ENCODE measurements at places on chromosomes 1 and 21. TPM values are rescaled to one million over a fixed set of nuclear protein-coding genes. Genes with fewer than 3 reads are reported as not detected.

RXFP4 gene
- total RNA-seq: not detected

C8A gene
- total RNA-seq: not detected

USH2A gene
- not detected for total RNA-seq

HES4 gene
- total RNA-seq: 5.5 TPM

THEM5 gene
- not detected for total RNA-seq

ELF3 gene
- total RNA-seq: 0.17 TPM

RNF186 gene
- not detected for total RNA-seq

TAS1R1 gene
- 0.17 TPM for total RNA-seq

PRDM16 gene
- total RNA-seq: 0.45 TPM

NPPB gene
- not detected for total RNA-seq

FCRL5 gene
- total RNA-seq: not detected

USP48 gene
- total RNA-seq: 16.8 TPM

CNIH3 gene
- total RNA-seq: 1.2 TPM

RNF19B gene
- total RNA-seq: 8.9 TPM

LAMC1 gene
- 101 TPM for total RNA-seq

SLAMF9 gene
- not detected for total RNA-seq

NEXN gene
- total RNA-seq: 9.2 TPM

ZNF593OS gene
- not detected for total RNA-seq

CFAP107 gene
- not detected for total RNA-seq

PTGS2 gene
- total RNA-seq: 0.17 TPM

NOTCH2 gene
- total RNA-seq: 53.1 TPM

C1orf74 gene
- total RNA-seq: 2.2 TPM

UMODL1 gene
- total RNA-seq: not detected

ZMYM1 gene
- 9.4 TPM for total RNA-seq

B3GALT5 gene
- total RNA-seq: under 0.01 TPM

CD53 gene
- not detected for total RNA-seq

LEFTY2 gene
- total RNA-seq: under 0.01 TPM

TMCO1 gene
- 55.0 TPM for total RNA-seq

SERPINC1 gene
- total RNA-seq: 0.15 TPM

NTNG1 gene
- 10.9 TPM for total RNA-seq

RAD54L gene
- 13.4 TPM for total RNA-seq

FYB2 gene
- not detected for total RNA-seq

PTPRU gene
- 29.1 TPM for total RNA-seq

SAMSN1 gene
- total RNA-seq: not detected

CD101 gene
- not detected for total RNA-seq

S100A14 gene
- total RNA-seq: not detected

FPGT gene
- total RNA-seq: 10.8 TPM

GPR3 gene
- 1.0 TPM for total RNA-seq

THAP3 gene
- 28.2 TPM for total RNA-seq

AMIGO1 gene
- total RNA-seq: 0.89 TPM

PDC gene
- total RNA-seq: not detected

AK5 gene
- total RNA-seq: 26.3 TPM

NOS1AP gene
- total RNA-seq: 0.30 TPM

HRNR gene
- total RNA-seq: not detected

ALG14 gene
- 1.6 TPM for total RNA-seq

MAP3K6 gene
- total RNA-seq: 14.1 TPM

RBM11 gene
- total RNA-seq: not detected

UBL4B gene
- total RNA-seq: not detected

SPRR2B gene
- total RNA-seq: not detected

GPR25 gene
- total RNA-seq: not detected

LRRC7 gene
- under 0.01 TPM for total RNA-seq

SPATA45 gene
- not detected for total RNA-seq

ERG gene
- not detected for total RNA-seq

WRAP73 gene
- total RNA-seq: 18.0 TPM

TATDN3 gene
- total RNA-seq: 12.8 TPM

THEMIS2 gene
- total RNA-seq: 10.3 TPM

LCE1C gene
- total RNA-seq: not detected

Data from bronchus fibroblast of lung (primary cell).